ENCODE measurements at places on chromosomes 13 and 19. TPM values are rescaled to one million over a fixed set of nuclear protein-coding genes. Genes with fewer than 3 reads are reported as not detected.

The PODNL1 gene
- 1.0 TPM for polyA plus RNA-seq

The IFNL1 gene
- polyA plus RNA-seq, result not detected

The DIAPH3 gene
- 4.9 TPM for polyA plus RNA-seq

The SERTM1 gene
- 0.48 TPM for polyA plus RNA-seq

The LHB gene
- polyA plus RNA-seq, result 0.53 TPM

The KLF5 gene
- 1.9 TPM for polyA plus RNA-seq

The PDE4C gene
- polyA plus RNA-seq, result 3.1 TPM

The ZFR2 gene
- polyA plus RNA-seq, result 28.4 TPM

The ZNF557 gene
- 1.4 TPM for polyA plus RNA-seq

The NMRK2 gene
- polyA plus RNA-seq, result 206 TPM

The KLK3 gene
- polyA plus RNA-seq, result 0.08 TPM

The DLEU7 gene
- 4.0 TPM for polyA plus RNA-seq

The ZNF548 gene
- polyA plus RNA-seq, result 7.4 TPM

The ANGPTL8 gene
- polyA plus RNA-seq, result not detected

The OR4F17 gene
- polyA plus RNA-seq, result not detected

The PSG5 gene
- polyA plus RNA-seq, result not detected

The DACH1 gene
- polyA plus RNA-seq, result 0.27 TPM
